Stimulated activated CD4-positive, alpha-beta T cell treated with anti-CD3 and anti-CD28 coated beads, Interleukin-4, amount 100 ng/mL, for 24 hours (primary cell): ENCODE measurements at places on chromosomes 5 and 9.

GRCh38 chr5:2740051-2740875, 11.2 kb downstream of the IRX2 start:
- no peak for DNase-seq

DNA sequence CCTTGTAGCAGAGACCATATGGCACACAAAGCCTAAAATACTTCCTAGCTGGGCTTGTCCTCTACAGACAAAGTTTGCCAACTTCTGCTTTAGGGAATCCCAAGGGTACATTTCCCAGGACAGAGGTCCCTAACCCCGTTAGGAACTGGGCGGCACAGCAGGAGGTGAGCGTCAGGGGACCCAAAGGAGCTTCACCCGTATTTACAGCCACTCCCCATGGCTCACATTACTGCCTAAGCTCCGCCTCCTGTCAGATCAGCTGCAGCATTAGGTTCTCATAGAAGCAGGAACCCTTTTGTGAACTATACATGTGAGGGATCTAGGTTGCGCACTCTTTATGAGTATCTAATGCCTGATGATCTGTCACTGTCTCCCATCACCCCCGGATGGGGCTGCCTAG, 88.5 kb upstream of the TRPM3 start:
- no peak for DNase-seq

DNA sequence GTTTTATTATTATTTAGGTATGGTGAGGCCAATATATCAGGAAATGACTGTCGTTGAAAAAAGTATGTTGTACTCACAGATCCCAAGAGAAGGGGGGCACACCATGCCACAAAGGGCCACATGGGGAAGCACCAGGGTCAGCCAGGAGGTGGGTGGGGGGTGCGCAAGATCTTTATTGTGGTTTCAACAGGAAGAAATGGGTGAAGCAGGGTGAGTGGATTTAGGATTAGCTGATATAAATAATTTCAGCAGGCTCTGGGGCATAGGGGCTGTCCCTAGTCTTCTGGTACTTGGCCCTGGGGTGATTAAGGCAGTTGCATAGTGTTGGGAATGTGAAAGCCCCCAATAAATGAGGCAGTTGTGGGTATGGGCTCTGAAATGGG, 8.6 kb downstream of the PDCD1LG2 start:
- peak; percentile 19 for DNase-seq

DNA sequence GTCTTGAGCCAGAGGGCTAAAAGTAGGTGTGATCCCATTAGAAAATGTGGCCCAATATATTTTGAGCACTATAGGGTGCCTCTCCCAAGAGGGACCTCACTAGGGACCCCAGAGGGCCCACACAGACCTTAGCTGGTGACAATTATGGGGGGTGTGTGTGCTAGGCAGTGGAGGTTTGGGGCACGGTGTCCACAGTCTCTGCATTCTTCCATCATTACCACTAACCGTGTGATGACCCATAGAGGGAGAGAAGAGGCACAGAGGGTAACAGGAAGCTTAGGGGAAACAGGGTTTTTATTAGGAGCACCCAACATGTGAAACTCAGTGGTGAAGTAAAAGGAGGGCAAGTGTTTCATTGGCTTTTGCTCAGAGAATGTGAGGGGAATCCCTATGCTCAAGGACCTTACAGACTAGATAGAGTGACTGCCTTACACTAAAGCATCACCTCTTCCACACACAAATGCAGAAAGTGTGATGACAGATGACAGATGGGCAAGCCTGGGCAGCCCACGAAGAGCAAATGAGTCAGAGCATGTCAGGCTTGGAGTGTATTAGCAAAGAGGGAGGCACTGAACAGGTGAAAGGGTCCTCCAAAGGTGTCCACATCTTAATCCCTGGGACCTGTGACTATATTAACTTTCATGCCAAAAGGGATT, 2.5 kb upstream of the ACTL7A start:
- DNase-seq, result no peak

GRCh38 chr5:92505145-92505544, 1075.9 kb downstream of the NR2F1-AS1 start:
- no peak for DNase-seq

- DNase-seq, result no peak
These were observed 20.0 kb upstream of the ZCCHC7 start for GRCh38 chr9:37100327-37100726.

DNA sequence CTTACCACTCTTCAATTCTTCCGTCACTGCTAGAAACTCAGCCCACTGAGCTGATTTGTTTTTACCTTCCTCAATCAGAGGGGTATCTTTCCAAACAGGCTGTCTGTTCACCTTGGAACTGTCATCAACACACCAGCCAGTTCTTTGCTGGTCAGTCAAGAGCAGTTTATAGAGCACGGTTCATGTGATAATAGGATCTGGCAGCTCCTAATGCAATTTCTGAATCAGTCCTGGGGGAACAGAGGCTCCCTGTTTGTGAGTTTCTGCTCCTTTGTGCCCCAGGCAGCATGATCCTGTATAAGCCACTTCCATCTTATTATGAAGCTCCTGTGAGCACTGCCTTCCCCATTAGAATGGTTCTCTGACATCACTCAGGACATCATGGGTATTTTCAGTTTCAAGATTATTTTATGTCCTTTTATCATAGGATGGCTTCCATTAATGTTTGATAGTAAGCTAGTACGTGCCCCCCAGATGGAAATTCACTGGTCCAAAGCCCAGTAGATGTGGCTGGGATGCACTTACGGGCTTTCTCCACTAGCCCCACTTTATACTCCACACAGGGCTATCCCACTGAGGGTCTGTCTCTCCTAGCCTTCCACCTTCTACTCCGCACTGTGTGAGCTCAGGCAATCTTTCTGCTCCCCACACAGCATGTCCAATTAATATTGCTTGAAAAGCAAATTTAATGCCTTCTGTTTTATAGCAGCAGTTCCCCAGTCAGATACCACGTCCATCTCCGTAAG, 85.5 kb upstream of the SPIN1 start:
- DNase-seq, result no peak

DNA sequence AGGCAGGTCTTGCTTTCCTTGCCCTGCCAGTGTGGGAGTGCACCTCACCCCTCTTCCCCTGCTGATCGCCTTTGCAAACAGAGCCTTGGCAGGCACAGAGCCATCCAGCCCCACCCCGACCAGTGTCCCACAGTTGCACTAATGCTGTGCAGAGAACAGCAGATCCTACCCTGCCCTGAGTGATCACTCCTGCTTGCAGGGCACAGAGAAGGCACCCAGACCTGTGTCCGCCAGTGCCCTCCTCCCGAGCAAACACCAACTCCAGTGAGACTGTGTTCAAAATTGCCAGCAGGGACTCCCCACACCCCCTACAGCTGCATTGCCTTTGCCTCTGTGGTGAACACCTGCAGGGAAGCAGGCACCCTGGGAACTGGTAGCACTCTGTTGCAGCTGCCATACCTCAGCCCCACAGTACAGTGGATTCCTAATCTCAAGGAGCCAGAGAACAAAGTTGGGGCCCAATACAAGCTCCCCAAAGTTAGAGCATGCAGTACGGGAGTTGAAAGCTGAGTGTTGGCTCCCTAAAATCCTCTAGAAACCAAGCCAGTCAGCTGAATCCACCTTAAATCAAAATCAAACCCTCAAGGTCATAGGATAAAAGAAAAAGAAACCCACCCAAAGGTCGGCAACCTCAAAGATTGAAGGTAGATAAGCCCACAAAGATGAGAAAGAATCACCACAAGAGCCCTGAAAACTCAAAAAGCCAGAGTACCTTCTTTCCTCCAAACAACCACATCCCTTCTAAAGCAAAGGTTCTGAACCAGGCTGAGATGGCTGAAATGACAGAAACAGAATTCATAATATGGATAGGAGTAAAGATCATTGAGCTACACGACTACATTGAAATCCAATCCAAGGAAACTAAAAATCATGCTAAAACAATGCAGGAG, 92.9 kb upstream of the PIK3R1 start:
- no peak for DNase-seq

GRCh38 chr5:103624675-103625074, 62.1 kb upstream of the NUDT12 start:
- no peak for DNase-seq

DNA sequence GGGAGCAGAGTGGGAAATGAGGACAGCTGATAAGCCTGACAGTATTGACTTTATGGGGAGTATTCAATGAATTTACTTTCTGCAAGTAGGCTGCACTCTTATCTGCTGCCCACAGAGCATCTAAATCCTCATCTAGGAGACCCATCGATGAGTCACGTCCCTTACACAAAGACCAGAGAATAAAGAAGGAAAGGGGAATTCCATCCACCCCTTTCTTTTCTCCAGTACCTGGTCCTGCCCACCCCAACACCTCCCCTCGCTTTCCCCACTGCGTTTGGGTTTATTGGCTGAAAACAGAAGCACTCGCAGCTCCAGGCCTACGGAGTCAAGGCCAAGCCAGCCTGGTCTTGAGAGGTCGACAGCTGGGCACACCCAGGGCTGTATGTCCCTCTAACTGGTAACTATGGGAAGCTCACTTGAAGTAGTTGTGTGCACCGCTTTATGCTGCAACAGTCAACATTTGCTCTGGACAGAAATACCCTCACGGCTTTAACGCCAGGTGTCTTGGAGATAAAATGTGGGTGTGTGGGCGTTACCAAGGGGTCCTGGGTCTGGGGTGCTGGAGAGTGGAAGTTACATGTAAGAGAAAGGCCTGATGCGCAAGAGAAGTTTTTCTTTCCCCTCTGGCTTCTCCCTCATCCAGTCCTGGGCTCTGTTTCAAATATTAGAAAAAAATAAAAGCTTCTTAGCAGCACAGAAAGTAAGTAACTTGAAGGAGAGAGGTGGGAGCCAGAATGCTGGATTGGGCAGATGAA, 14.5 kb upstream of the TAL2 start:
- no peak for DNase-seq

DNA sequence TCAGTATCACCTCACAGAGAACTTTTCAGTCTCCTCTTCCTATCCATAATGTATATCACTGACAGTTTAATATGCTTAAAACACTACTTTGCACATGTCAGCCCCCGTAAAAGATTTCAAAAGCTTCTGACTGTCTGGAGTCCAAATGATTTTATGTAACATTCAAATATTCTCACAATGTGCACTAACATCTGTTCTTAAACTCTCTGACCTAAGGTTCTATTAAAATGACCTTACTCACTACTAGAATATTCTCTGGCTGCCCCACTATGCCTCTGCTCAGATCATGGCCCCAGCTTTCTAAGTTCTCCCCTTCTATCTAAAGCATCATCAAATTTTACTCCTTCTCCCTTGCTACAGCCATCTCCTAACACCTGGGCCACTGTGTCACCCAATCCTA, 52.5 kb downstream of the AP3B1 start:
- no peak for DNase-seq

DNA sequence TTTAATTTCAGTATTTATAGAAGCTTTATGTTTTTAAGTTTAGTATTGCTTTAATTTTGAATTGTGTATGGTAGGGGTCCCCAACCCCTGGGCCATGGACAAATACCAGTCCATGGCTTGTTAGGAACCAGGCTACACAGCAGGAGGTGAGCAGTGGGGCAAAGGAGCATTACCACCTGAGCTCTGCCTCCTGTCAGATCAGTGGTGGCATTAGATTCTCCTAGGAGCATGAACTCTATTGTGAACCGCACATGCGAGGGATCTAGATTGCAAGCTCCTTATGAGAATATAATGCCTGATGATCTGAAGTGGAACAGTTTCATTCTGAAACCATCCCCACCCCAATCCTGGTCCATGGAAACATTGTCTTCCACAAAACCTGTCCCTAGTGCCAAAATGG, 1.9 kb downstream of the C5 start:
- no peak for DNase-seq

DNA sequence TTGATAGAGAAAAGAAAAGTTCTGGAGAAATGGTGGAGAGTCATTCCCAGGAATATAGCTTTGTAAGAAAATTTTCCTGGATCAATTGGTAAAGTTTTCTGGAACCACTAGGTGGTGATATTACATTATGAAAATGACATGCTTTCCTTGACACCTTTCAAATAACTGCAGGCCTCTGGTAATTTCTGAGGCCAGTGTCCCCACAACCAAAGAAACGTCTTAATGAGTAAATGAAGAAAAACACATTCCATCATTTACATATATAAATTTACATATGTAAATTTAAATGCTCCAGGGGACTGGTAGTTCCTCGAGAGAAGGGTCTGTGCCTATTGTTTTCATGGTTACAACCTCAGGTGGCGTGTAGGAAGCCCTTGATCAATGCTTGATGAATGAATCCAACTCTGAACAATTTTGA, 17.2 kb upstream of the RGS3 start:
- DNase-seq, result peak; percentile 15

DNA sequence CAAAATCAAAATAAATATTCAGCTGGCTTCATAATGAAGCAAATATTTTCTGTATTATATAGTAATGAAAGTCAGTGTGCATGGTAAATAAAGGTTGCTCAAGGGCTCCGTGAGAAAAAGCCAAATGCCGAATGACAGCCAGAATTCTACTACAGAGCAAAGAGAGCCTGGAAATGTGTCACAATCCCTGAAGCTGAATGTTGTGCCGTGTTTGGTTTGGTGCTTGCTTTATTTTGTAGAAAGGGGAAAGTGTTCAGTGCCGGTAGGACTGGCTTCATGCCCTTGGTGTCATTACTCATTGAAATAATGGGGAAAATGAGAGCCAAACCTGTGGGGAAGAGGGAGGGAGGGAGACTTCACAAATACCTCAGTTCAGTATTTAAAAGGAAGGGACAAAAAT, 26.8 kb upstream of the ADAMTSL1 start:
- DNase-seq, result no peak

- DNase-seq, result peak; percentile 7
These were observed 159.6 kb upstream of the TBCA start for GRCh38 chr5:77935506-77936364.

- DNase-seq, result peak; percentile 55
These were observed 4.2 kb downstream of the CCNI2 start for GRCh38 chr5:132751444-132751843.

GRCh38 chr5:33769196-33769595, 122.6 kb downstream of the ADAMTS12 start:
- DNase-seq, result no peak

- DNase-seq, result no peak
These were observed 55.1 kb upstream of the MOCS2 start for GRCh38 chr5:53164478-53165165.

- DNase-seq, result peak; percentile 37
These were observed 617 bp downstream of the PPP6C start for GRCh38 chr9:125189011-125189360.

DNA sequence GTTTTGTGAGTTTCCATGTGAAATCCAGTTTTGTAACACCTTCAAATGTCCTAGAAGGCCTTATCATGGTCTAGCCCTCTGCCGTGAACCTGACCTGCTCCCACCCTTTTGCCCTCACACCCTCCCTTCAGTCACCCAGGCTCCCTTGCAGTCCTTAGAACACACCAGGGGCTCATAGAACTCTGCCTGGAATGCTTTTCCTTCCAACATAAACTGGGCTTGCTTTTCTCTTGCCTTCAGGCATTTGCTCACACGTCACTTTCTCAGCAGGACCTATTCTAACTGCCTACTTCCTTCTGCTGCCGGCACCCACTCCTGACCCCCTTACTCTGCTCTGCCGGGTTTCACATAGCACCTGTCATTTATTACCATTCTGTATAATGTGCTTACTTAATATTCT, 111.9 kb downstream of the PDE8B start:
- no peak for DNase-seq

DNA sequence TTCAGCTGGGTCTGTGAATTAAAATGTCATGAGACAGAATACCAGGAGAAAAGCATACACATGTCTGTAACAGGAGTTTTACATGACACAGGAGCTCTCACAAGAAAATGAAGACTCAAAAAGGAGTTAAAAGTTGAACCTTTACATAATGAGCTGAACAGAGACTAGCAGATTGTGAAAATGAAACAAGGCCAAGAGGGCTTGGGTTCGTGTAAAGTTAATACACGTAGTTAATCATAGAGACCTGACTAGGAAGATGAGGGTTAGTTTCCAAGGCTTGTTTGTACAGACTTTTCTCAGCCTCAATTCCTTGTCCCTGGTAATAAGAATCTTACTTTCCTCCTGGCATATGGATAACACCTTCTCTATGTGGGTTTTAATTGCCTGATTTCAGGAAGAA, 1294.0 kb downstream of the MAT2B start:
- DNase-seq, result no peak
